ENCODE measurements at places on chromosomes 5 and 9.

GRCh38 chr9:99000476-99001395 lies 57.0 kb downstream of the COL15A1 start:
- DNase-seq, result peak; percentile 24

DNA sequence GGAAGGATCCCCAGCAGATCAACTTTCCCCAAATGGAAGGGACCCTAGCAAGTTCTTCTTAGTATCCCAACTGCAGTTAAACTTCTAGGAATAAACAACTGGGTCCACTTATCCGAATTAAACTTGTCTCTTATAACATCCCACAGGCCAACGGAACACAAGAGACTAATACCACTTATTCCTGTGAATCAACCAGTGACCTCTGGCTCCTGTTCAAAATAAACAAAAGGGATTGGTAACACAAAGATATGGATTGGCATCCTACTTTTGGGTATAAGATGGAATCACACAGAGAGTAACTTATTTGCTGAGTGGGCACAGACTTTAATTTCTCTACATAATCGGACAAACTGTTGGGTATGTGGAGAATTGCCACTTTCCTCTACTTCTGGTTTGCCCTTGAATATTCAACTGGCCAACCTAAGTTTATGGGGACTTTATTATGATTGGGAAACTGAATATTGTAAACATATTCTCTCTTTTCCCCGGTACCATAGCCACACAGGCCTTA lies 12.4 kb upstream of the PAIP1 start:
- DNase-seq, result no peak

DNA sequence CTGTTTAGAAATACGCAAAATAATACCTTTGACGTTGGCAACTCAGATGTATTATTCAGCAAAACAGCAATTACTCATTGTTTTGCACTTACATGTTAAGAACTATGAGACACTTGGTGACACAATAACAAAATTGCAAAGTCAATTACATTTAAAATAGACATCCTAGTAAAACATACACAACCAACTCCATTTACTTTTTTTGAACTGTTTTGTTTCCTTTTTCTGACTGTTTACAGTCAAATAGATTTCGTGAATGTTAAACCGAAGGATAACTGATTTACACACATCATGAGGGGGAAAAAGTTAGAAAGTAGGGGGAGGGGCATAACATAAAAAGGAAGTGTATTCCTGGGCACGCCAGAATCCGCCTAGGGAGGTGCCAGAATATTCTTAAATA lies 220.1 kb downstream of the MEF2C start:
- DNase-seq, result no peak

DNA sequence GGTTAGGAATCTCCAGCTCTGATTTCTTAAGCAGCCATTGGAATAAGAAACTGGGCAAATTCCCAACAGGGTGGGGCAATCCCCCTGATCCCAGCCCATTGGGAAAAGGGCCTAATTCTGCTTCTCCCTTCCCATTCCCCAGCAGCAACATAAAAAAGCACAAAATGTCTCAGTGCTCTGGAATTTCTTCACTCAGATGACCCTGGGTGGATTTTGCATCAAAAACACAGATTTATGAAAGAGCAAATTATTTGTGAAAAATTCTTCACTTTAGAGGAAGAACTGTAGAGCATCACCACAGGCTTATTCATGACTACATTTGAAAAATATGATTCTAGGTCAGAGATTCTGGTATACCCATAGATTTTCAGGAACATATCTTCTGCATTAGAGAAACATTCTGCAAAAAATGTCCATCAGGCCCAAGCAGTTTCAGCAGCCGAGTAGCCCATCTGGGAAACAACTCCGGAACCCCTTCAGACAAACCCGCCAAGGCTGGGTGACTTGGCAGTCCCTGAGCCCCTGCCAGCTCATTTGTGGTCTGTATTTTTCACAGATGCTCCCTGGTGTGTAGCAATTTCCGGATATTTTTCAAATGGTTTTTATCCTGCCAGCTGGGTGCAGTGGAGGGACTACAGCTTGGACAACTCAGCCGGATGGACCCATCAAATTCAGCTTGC lies 102.1 kb upstream of the RANBP3L start:
- DNase-seq, result no peak

- DNase-seq, result no peak
Observed at GRCh38 chr9:125074976-125075375, 68.4 kb downstream of the SCAI start.

Measured in stimulated activated naive B cell treated with anti-CD40 and anti-IgM and Interleukin-4, amounts not matched to agents 10 μg/mL and 1 μg/mL and 100 μg/mL, for 72 hours (primary cell).